Retina (tissue), 1 donor: ENCODE measurements at places on chromosomes 3 and 15.

DNA sequence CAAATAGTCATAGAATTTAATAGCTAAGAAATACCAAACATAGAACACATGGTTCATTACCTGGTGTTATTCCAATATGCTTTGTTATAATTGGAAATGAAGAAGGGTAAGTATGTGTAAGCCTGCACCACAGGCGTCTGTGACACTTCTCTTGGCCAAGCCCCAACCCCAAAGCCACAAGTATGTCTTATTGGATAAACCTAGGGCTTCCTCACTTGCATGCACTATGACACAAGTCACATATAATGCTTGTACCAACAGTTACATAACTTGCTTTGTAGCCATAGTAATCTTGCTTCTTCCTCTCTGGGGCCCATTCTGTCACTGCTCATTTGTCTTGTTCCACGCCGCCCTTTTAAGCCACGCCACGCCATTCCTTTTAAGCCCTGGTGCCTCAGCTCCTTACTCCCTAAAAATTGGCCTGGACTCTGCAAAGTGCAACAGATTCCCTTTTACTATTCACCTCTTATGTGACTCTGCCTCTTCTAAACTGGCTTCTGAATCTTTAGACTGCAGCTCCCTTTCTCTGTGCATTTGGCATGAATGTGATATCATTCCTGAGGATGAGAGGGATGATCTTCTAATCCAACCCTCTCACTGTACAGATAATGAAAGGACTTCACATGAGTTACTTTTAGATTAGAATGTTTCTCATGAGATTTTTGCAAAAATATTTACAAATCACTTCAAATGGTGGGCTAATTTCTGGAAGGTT, 48.1 kb upstream of the EPHA3 start:
- peak; percentile 4 for DNase-seq

- no peak for DNase-seq
Observed at GRCh38 chr3:56887402-56888025, 85.8 kb upstream of the ARHGEF3 start.

DNA sequence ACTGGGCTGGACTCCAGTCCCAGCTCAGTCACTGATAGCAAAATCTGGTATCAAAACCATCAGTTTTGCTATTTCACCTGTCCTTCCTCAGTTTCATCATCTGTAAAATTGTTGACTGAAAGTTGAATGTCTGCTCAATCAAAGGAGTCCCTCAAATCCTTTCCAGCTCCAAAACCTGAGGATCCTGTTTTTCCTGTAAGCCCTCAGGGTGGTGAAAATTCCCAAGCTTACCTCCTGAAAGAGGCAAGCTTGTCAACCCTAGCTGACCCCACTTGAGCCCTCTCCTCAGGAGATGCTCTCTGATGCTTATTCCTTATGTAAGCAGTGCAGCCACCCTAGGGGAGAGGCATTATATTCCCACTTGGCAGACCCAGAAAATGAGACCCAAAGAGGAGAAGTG, 82.6 kb downstream of the HMG20A start:
- DNase-seq, result no peak

DNA sequence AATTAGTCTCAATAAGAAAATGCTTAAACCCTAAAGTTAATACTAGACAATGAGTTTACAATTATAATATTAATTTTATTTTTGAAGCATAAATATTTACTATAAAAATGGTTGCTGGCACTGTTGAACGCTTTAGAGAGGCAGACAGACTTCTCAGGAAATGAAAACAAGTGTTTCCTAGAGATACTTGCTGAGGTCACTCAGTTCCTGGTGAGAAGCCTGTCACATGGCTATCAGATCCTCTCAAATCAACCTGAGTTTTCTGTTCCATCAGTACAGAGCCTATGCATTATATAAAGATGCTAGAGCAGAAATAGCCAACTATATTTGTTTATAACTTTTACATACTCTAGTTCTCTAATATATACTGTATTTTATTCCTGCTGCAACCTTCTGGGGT, 109.2 kb downstream of the MYO5A start:
- no peak for DNase-seq

- DNase-seq, result no peak
Observed at GRCh38 chr3:78734048-78734637, 1033.7 kb downstream of the ROBO1 start.
